Spinal cord (tissue), 10 donors: ENCODE measurements at places on chromosomes 1 and 21. TPM values are rescaled to one million over a fixed set of nuclear protein-coding genes. Genes with fewer than 3 reads are reported as not detected.
A peak's percentile ranks its signal among the peaks of the same experiment; 100 is the strongest.

Gene SERINC2
- 0.89 TPM for total RNA-seq

- H3K27ac ChIP-seq, result no peak overlapping the region
- peaks cover 8% of the 10 kb centered on the region for H3K4me1 ChIP-seq
- H3K4me3 ChIP-seq, result no peak overlapping the region
- H3K36me3 ChIP-seq, result no peaks in the 10 kb centered on the region
- no peaks in the 10 kb centered on the region for H3K27me3 ChIP-seq
Measured at GRCh38 chr1:218357211-218357892, 12.2 kb downstream of the TGFB2 start.

DNA sequence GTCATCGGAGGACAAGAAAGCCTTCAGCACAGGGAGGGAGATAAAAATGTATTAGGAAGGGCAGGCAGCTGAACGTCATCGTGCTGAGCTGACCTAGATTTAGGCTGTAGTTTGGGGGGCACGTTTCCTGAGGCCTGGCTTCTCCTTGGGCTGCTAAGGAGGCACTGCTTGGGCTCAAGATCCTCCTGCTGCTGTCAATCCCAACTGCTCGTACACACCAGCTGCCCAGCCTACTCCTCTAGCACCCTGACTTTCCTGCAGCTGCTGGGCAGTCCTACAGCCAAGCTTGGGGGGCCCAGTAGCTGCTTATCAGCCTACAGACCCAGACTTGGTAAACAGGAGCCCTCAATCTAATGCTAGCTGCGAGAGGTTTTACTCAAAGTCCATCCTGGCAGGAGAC lies 6.2 kb downstream of the TMEM35B start:
- H3K27ac ChIP-seq, result no peak overlapping the region
- H3K36me3 ChIP-seq, result peaks cover 8% of the 10 kb centered on the region
- peaks cover 7% of the 10 kb centered on the region for H3K4me1 ChIP-seq
- H3K27me3 ChIP-seq, result no peaks in the 10 kb centered on the region
- no peak overlapping the region for H3K4me3 ChIP-seq

Gene TRIM67
- total RNA-seq, result 13.8 TPM

DNA sequence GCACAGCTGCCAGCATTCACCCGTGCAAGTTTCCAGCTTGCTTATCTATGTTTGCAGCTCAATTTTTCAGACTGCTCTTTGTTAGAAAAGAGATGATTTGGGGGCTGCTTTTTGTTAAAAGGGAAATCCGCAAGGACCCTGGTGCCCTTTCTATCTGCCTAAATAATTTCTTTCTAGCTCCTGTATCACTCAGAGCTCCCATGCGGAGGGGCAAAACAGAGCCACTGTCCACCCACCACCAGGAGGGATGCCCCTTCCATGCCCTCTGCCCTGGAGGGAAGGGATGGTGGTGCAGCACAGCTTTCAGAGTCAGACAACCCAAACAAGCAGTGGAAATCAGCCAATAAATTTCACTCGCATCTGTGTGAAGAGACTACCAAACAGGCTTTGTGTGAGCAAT lies 13.9 kb upstream of the SLC5A9 start:
- no peaks in the 10 kb centered on the region for H3K36me3 ChIP-seq
- peaks cover 3% of the 10 kb centered on the region for H3K4me1 ChIP-seq
- DNase-seq, result no peak
- no peak overlapping the region for H3K27ac ChIP-seq
- H3K4me3 ChIP-seq, result no peak overlapping the region
- H3K27me3 ChIP-seq, result no peaks in the 10 kb centered on the region

DNA sequence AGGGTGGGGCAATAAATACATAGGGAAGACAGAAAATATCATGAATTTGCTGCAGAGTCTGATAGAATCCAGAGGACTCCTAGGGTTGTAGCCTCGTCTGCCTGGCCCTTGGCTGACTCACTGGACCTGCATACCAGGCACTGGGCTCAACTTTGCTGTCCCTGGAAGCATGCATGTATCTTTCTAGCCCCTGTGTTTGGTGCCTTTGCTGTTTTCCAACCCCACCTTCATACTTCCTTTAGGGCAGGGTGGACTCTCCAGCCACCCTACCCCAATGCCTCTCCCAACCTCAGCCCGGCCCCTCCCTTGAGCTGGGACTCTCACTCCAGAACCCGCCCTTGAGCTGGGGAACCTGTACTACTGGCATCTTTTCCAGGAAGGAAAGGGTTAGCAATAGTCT lies 1.2 kb downstream of the RAB25 start:
- DNase-seq, result no peak
- peaks cover 6% of the 10 kb centered on the region for H3K4me1 ChIP-seq
- peaks cover 13% of the 10 kb centered on the region for H3K36me3 ChIP-seq
- no peaks in the 10 kb centered on the region for H3K27me3 ChIP-seq

DNA sequence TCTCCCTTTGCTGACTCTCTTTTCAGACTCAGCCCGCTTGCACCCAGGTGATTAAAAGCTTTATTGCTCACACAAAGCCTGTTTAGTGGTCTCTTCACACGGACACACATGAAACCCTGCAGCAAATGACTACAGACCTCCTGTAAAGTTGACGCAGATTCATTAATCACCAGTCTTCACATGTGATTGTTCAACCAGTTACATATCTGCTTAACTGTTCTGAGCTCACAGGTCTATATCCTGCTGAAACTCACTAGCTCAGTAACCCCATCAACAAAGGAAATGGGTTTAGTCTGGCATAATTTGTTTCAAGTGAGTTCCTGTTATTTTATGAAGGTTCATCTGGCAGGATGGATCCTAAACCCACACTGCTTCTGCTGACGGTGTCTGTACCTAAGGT lies 68.4 kb upstream of the GJA8 start:
- H3K4me3 ChIP-seq, result no peak overlapping the region
- no peak overlapping the region for H3K27ac ChIP-seq
- no peaks in the 10 kb centered on the region for H3K27me3 ChIP-seq
- peak; percentile 26 for DNase-seq
- no peaks in the 10 kb centered on the region for H3K4me1 ChIP-seq
- H3K36me3 ChIP-seq, result no peaks in the 10 kb centered on the region

DNA sequence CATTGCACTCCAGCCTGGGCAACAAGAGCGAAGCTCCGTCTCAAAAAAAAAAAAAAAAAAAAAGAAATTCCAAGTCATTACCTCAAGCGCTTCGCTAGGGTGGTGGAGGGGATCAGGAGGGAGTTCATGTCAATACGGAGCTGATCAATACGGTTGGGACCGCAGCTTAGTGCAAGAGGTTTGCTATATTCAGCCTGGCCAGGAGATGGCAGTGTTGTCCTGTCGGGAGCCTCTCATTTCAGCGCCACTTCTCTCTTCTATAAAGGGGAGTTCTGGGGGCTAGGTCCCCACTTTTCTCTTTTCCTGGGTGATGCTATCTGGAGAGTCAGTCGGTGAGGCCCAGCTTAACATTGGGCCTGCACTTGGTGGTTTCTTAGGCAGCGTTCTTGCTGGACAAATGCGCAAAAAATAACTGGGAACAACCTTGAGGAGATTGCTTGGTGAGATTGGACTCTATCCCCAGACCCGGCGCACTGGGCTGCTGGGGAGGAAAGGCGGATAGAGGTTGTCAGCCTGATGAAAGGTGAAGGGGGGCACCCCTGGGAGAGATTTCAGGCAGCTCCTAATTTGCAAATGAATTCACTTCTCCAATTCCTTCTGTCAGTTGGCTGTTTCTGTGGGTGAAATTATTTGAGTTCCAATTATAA lies 40.4 kb downstream of the KIAA0040 start:
- H3K27me3 ChIP-seq, result peaks cover 10% of the 10 kb centered on the region
- H3K36me3 ChIP-seq, result no peaks in the 10 kb centered on the region
- no peak for DNase-seq
- peaks cover 13% of the 10 kb centered on the region for H3K4me1 ChIP-seq
- no peak overlapping the region for H3K4me3 ChIP-seq
- H3K27ac ChIP-seq, result no peak overlapping the region
